ENCODE measurements at places on chromosomes 4 and X.
A peak's percentile ranks its signal among the peaks of the same experiment; 100 is the strongest.

- no peak for DNase-seq
These were observed 21.2 kb downstream of the HERC3 start for GRCh38 chr4:88613417-88613875.

DNA sequence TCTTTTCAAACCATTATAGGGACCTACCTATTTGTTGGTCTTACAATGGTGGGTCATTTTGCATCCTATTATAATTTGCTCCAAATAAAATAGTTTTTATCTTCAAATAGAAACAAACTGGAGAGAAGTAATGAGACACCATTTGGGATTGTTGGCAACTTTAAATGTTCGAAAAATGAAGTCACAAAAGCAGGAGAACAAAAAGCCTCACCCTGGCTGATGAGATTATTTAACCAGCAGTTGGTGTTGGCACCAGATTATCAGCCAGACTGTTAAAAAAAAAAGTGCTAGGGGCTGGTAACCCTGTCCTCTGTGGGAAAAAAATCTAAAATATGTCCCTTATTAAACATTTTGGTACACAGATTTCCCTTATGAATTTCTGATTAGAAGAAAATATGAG is 100.3 kb downstream of the DCK start:
- DNase-seq, result no peak

GRCh38 chr4:168725930-168726329 is 229.1 kb downstream of the PALLD start:
- DNase-seq, result no peak

DNA sequence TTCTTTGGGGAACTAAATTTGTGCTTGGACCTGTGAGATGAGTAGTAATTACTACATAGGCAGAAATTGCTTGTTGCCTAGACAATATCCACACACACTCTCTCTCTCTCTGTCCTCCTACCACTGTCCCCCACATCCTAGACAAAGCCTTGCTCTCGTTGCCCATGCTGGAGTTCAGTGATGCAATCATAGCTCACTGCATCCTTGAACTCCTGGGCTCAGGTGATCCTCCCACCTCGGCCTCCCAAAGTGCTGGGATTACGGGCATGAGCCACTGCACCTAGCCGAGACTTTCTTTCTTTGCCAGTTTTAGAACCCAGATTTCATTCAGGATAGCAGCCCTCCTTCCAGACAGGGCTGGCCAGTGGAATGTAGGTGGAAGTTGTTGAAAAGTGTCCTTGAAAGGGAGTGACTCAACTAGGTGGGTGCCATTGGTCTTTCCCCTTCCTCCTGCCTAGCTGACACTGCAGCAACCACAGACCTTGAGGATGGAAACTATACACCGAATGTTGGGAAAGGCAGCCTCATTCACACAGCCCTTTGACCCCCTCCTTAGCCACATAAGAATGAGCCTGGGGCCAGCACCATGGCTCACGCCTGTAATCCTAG is 16.8 kb upstream of the LAP3 start:
- DNase-seq, result no peak

DNA sequence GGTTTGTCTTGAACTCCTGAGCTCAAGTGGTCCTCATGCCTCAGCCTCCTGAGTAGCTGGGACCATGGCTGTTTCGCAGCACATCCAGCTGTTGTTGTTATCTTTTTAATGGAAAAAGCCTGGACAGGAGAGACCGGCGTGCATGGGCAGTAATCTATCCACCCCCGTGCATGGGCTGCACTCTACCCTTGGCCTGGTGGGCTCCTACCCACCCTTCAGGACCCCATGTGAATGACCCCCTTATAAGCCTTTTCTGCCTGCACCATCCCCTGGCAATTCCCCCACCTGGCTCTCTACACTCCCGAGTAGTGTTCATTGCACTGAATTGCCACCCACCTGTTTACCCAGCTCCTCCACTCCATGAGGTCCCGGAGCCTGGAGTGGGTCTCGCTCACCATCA is 18.9 kb upstream of the HTRA3 start:
- no peak for DNase-seq

DNA sequence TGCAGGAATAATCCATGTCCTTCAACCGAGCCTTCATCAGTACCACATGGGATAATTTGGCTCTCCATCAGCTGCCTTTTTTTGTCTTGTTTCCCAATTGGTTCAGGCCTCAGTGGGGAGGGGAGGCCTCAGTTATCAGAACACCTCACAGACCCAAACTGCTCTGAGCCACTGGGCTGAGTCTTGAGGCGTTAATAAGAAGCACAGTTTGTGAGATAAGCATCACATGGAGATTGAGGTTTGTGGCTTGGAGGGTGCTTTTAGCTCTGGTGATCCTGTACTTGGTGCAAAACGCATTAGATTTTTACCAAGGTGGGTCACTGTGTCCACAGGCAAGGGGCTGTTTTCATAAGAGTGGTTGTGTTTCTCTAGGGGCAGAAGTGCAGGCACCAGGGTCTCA is 82.8 kb upstream of the HPF1 start:
- no peak for DNase-seq

DNA sequence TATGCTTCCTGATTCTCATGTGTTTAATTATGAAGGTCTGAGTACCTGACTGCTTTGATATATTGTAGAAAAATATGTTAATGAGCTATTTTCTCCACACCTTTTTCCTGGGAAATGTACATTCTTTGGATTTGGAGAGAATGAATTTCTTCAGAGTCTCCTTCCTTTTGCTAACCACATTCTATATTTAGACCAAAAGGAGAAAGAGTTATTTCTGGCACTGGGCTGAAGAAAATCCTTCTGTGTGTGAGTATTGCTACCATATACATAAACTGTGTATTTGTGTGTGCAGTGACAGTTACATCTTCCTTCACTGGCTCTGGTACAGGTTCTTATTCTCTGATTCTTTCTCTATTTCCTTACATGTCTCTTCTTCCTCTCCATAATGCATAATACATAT is 44.5 kb upstream of the PGRMC2 start:
- no peak for DNase-seq

- no peak for DNase-seq
These were observed 7.7 kb downstream of the ENOX2 start for GRCh38 chrX:130895299-130895698.

DNA sequence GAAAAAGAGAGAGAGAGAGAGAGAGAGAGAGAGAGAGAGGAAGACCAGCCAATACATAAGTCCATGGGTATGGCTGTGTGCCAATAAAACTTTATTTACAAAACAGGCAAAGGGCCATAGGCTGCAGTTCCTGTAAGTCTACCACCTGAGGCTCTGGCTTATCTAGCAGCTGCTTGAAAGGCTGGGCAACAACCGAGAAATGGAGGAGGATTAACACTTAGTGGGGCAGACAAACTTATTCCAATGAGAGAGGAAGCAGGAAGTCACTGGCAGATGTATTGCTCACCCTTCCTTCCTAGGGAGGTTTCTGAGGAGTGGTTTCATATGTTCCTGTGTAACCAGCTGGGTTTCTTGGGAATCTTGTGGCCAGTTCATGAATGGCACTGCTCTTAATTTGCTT is 4.7 kb upstream of the GPR143 start:
- no peak for DNase-seq

DNA sequence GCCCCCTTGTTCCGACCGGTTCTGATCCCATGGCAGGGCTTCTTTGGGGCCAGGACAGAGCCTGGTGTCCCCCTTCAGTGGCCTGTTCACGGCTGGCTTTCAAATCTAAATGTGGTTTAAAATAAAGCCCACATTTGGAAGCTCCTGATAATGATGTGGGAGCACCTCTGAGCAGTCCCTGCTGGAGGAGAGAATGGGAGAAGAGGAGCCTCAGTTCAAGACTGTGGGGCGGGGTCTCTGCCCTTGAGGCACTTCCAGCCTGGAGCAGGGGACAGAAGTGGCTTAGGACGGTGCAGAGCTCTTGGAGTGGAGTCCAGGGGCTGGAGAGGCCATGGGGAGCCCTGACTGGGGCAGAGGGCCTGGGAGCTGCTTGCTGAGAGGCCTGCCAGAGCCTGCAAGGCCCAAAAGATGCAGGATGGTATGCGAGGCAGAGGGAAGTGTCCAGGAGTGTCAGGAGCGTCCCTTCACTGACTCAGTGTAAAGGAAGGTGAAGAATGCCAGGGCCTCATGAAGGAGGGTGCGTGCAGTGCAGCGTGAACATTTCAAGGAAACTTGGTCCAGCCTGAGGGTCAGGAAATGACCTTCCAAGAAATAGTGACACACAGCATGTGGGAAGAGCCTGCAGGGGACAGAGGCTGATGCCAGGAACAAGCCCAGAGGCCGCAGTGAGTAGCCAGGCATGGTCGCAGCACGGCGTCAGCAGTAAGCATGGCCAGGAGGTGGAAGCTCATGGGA is 21.1 kb upstream of the TADA2B start:
- no peak for DNase-seq

DNA sequence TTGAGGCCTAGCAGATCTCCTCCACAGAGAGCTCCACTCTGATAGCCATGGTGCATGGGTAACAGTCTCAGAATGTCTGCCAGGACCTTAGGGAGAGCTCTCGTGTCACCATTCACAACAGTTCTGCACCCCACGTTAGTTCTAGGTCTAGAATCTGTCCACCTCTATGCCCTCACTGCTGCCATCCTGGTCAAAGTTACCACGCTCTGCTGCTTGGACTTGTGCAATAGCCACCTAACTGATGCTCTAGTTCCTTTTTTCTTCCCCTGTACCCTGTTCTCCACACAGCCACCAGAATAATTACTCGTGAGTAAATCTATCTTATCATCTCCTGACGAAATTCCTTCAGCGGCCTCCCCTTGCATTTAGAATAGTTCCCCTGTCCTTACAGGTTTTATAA is 268.8 kb upstream of the GATB start:
- DNase-seq, result no peak

DNA sequence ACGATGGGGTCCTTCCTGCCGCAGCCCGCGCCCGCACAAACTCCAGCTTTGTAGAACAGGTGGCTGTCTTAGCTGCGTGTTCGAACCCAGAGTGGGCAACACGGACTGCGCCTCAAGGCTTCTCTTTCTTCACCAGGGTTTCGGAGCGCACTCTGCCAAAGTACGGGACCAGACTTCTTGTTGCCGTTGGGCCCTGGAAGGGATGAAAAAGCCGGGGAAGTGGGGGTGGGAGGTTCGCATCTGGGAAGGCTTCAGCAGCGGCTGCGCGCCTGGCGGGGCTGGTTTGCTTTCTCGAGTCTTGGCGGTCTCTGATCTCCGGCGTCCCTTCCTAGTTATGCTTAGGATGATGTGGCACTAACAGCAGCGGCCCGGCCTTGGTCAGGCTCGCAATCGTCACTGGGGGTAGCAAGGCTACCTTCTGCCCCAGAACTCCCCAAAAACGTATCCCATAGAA is 673 bp downstream of the PARM1 start:
- no peak for DNase-seq

- no peak for DNase-seq
These were observed 9.2 kb upstream of the MAML3 start for GRCh38 chr4:140163029-140163810.

- DNase-seq, result no peak
These were observed 48.8 kb upstream of the FAM9A start for GRCh38 chrX:8849945-8850344.

- no peak for DNase-seq
These were observed 2.7 kb upstream of the AVPR2 start for GRCh38 chrX:153901753-153902140.

GRCh38 chr4:95165926-95166524 is 382.7 kb downstream of the UNC5C start:
- peak; percentile 51 for DNase-seq

GRCh38 chrX:154797006-154797405 is 8.3 kb downstream of the MPP1 start:
- DNase-seq, result no peak

DNA sequence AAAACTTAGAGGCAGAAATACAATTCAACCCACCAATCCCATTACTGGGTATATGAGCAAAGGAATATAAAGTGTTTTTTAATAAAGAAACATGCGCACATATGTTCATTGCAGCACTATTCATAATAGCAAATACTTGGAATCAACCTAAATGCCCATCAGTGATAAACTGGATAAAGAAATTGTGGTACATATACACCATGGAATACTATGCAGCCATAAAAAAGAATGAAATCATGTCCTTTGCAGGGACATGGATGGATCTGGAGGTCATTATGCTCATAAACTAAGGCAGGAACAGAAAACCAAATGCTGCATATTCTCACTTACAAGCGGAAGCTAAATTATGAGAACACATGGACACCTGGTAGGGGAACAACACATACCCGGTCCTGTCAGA is 807.7 kb upstream of the INTU start:
- no peak for DNase-seq

Measured in K562 (cell line).